NCI-H774 (cell line): ENCODE measurements at places on chromosomes 16 and 17.

DNA sequence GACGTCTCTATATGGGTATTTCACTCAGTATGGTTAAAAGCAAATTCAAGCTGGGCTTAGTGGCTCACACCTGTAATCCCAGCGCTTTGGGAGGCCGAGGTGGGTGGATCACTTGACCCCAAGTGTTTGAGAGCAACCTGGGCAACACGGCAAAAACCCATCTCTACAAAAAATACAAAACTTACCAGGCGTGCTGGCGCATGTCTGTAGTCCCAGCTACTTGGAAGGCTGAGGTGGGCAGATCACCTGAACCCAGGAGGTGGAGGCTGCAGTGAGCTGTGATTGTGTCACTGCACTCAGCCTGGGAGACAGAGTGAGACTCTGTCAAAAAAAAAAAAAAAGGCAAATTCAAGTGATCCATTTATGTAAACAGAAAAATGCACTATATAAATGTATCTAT is 1.3 kb upstream of the TNFRSF17 start:
- DNase-seq, result no peak

DNA sequence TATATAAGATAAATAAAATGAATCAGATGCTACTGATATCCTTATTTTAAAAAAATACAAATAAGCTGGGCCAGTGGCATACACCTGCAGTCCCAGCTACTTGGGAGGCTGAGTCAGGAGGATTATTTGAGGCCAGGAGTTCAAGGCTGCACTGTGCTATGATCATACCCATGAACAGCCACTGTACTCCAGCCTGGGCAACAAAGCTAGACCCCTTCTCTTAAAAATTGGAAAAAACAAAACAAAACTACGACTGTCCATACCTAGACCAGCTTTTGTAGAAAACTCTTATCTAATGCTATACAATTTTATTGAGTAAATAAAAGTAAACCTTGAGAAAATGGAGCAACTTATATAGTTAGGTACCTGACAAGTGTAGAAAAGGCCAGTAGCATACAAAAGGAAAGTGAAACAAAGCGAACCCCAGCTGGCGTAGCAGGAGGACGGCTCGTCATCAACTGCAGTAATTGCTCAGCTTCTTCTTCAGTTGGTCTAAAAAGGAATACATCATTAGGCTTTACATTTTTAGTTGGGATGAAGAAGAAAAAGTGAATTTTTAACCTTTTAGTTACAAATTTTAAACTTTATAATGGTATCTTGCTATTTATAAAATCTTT is 23.6 kb downstream of the INTS2 start:
- no peak for DNase-seq

- peak; percentile 25 for DNase-seq
Measured at GRCh38 chr16:35506898-35507194, 2047.4 kb downstream of the TP53TG3F start.

DNA sequence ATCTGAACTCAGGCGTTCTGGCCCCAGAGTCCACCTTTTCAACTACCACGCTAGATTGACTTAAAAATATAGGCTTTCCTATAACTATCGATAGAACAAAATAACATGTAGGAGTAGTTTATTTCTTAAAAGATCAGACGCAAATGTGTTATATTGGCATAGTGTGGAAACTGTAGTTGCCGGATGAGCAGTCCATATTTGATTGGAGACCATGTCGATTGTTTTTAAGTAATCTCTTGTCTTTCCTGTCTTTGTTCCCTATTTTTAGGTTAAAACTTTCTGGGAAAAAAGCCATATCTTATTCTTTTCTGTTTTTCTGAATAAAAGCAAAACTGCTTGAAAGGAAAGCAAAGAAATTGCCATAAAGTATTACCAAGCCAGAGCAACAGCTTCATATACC is 53.1 kb downstream of the GAN start:
- DNase-seq, result no peak

GRCh38 chr17:65987988-65988387 is 203.9 kb downstream of the CEP112 start:
- no peak for DNase-seq

- peak; percentile 47 for DNase-seq
Measured at GRCh38 chr16:67170168-67170948, at the start of gene NOL3. Gene NOL3, plus strand, starts transcription at chr16:67170538.

DNA sequence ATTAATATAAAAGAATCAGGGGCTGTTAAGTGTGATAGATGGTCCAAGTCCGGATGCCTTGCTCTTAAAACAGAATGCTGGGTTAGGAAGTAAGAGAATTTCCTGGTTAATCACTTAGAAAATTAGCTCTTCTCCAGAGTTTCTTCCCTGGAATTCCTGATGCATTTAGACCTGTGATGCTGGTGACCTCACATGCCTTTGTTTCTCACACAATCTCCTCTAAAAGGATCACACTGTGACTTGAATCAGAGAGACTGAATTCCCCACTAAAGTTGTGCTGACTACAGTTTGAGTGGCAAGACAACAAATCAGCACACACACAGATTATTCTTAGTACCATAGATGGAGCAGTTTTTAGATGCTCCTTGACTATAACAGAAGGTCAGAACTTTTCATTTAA is 4.4 kb upstream of the RNF43 start:
- no peak for DNase-seq
